ENCODE measurements at places on chromosomes 1 and 21.

GRCh38 chr1:119324198-119324597, 44.4 kb upstream of the HAO2 start:
- DNase-seq, result no peak

DNA sequence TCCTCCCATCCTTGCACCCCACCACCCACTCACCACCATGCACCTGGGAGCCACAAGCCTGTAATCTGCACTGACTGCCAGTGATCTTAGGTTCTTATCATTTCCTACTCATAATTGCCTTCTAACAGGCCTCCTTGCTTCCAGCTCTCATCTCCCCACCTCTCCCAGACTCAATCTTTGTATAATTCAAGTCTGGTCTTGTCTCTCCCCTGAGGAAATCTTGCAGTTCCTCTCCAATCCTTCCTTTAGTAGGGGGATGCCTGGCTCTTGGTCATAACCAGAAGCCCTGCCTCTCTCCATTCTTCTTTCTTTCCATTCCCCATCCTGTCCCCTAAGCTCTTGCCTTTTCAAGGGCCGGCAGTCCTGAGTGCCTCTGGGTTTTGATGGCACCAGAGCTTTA, 27.8 kb downstream of the PIGM start:
- DNase-seq, result no peak

- DNase-seq, result no peak
These were observed 11.4 kb downstream of the EPHA2 start for GRCh38 chr1:16144325-16145029.

DNA sequence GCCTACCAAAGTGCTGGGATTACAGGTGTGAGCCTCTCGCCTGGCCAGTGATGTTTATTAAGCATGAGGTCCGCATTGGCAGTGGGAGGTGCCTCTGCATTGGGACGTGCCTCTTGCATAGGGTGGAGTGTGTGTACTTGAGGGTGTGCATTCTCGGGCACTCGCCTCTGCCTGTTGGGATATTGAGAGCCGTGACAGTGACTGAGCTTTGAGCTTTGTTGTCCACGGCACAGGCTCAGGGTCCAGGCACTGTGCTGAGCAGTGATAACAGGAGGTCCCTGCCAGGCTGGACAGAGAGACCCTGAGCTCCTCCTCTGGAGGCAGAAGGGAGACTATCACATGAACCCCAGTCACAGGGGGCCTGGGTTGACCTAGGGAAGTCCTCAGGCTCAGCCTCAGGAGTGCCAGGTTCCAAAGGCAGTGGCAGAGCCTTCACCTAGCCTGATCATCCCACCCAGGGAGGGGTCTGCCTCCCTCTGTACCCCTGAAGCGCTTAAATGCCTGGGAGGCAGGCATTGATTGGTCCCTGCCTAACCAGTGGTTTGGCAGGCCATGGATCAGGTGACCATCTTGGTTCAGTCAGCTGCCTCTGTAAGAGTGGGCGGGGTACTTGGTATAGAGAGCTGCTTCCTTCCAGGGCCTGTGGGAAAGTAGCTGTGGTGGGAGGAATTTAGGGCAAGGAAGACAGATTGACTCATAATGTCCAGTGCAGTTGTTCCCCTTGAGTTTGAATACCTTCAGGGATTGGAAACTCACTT, 213.8 kb upstream of the TMEM51 start:
- no peak for DNase-seq

GRCh38 chr1:207088701-207089626, at the start of gene C4BPB:
Gene C4BPB, plus strand, starts transcription at chr1:207088860. Its CDS starts 672 bp downstream, at chr1:207089532.
- DNase-seq, result no peak

Data from activated T-cell treated with anti-CD3 and anti-CD28 coated beads for 48 hours (primary cell).